ENCODE measurements at places on chromosomes 12 and 14.

- no peak for DNase-seq
These were observed 318.8 kb downstream of the NRXN3 start for GRCh38 chr14:78488938-78489337.

- no peak for DNase-seq
These were observed 161.4 kb downstream of the ADGRD1 start for GRCh38 chr12:131114942-131115584.

DNA sequence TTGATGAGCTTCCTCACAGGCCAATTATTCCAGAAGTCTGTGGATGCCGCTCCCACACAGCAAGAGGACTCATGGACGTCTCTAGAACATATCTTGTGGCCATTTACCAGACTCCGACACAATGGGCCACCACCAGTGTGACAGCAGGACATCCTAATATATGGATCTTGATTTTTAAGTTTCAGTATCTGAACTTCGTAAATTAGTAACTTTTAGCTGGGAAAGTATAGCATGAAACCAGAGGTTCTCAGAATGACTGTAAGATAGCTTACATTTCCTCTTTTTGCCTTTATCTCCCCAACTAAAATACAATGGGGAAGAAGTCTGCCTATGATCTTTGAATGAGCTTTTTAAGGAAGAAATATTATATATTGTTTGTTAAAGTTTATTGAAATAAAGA lies 87.0 kb downstream of the DNAI7 start:
- no peak for DNase-seq

DNA sequence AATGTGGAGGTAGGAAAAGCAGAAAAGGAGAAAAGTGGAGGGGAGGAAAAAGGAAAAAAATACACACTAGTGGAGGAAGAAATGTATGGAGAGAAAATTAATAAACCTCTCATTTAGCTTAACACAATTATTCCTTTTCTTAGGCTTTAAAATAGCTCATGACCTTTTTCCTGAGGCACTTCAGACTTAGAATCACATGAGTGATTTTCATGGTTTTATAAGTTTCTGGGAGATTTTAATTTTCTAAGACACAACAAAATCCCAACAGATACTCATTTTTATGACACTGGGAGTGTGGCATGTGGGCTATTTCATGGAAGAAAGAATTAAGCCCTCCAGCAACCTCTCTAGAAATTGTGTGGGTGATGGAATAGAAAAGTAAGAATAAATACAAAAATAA lies 214.7 kb downstream of the CPNE8 start:
- DNase-seq = no peak

GRCh38 chr14:21825149-21825743 lies 151.6 kb upstream of the OR4E1 start:
- DNase-seq = no peak

GRCh38 chr12:52878507-52879393 lies 26.1 kb downstream of the KRT8 start:
- DNase-seq = no peak

DNA sequence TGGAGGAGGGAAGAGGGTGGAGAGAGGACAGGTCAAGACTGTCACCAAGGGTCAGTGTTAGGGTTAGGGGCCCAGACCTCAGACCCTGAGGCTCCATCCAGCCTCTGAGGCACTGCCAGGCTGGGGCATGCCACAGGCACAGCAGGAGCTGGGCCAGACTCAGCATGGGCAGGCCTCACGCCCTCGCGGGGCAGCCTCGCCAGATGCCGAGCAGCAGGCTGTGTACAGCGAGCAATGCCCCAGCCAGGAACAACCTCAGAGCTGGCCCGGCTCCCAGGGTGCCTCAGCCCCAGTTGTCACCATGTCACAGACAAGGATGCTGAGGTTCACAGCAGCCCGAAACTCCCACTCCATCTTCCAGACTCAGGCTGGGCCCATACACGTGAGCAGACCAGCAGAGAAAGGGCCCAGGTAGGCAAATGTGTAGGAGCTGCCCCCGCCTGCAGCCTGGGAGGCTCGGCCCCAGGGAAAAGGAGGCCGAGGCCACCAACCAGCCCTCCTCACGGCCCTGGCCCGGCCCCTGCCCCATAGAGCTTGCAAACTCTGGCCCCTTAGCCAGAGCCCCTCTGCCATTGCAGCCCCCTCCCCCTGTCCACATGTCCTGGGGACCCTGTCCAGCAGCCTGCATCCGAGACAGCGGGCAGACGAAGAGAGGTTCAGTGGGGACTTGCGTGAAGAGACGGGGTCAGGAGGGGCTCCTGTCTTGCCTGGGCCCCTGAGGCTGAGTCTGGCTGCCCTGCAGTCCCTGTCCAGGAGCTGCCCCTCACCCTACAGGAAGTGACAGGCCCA lies 7.5 kb downstream of the C14orf180 start:
- no peak for DNase-seq

GRCh38 chr12:107374161-107374840 lies 281.0 kb upstream of the CRY1 start:
- no peak for DNase-seq

- peak; percentile 16 for DNase-seq
These were observed 95.6 kb downstream of the GAS2L3 start for GRCh38 chr12:100668945-100669536.

- no peak for DNase-seq
These were observed 24.4 kb downstream of the CD9 start for GRCh38 chr12:6224550-6224949.

GRCh38 chr12:62794218-62794583 lies 140.7 kb downstream of the PPM1H start:
- DNase-seq = no peak

DNA sequence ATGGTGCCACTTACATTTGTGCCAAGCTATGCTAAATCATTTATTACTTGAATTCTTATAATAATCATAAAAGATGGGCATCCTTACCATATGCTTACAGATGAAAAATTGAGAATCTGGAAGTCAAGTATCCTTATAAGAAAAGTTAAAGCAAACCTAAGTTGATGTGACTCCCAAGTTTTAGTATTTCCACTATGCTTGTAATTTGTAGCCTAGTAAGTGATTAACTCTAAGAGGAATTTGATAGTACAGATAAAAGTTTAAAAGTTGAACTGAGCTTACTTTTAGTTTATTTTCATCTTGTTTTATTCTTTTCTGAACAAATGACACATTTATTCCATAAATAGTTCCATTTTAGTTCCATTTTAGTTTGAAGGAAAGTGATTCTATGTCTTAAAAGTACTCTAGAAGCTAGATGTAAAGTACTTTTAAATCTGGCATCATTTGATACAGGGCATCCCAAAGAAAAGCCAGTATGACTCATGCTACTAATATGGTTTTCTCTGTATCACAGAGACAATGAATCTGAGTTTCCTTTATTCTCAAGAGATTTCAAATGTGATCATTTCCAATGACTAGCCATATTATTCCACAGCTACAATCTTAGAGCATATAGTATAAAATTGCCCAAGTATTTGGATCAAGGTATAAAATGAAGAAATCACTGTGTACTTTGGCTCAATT lies 596.0 kb downstream of the SLC16A7 start:
- DNase-seq = no peak

DNA sequence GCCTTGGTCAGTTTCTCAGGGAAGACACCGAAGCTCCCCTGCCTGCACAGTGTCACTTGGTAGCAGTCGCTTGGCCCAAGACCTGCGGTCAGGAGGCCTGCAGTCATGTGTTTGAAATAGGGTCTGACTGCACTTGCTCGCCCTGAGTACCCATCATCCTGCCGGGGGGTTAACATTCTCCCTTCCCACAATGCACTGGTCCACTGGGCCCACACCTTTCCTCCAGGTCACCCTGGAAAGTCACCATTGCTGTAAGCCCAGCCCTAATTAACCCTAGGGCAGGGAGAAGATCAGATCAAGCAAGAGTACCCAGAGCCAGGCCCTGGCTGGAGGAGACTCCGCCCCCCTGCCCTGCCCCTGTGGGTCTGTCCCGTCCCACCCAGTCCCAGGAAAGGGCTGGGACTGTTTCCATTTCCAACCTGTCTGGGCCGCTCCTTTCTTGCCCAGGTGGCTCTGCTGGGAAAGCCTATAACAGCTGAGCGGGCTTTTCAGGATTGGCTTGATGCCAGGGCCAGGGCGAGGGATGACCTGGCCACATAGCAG lies 87.1 kb downstream of the ZFP36L1 start:
- no peak for DNase-seq

DNA sequence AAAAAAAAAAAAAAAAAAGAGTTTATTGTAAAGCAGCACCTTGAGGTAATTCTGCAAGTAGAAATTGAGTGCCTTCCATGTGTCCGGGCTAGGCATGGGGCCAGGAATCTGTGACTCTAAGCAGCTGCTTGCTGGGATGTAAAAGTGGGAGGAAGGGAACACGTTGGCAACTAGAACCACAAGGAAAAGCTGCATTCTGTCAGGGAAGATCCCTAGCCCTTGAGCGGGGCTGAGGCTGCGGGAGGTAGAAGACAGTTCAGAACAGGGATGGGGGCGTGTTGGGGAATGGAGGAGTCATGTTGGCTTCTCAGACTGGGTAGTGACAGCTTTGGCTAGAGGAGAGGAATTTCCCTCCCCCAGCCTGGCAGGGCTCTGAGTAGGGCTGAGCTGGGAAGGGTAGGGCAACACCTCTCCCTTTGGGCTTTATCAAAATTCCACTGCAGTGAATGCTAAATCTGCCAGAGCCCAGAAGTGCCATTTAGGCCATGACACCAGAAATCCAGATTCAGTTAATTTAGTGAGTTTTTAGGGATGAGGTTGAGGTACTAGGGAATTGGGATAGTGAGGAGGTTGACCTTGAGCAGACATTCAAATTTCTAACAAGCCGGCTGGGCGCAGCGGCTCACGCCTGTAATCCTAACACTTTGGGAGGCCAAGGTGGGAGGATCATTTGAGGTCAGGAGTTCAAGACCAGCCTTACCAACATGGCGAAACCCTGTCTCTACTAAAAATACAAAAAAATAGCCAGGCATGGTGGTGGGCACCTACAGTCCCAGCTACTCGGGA lies 3.4 kb upstream of the TRAFD1 start:
- DNase-seq = no peak

GRCh38 chr14:89617481-89618329 lies 200.7 kb upstream of the FOXN3 start:
- DNase-seq = no peak

DNA sequence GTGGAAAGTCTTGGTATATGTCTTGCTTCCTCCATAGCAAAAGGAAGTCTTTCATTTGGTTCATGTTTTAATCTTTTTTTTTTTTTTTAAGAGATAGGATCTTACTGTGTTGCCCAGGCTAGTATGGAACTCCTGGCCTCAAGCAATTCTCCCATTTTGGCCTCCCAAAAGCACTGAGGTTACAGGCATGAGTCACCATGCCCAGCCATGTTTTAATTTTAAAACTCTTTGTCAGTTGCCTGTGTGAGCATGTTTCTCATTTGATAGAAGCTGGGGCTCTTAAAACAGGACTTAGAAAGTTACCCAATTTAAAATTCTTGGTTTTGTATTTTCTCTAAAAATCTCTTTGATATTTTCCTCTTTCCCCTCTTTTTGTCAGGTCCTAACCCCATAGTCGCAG lies 45.0 kb upstream of the REP15 start:
- no peak for DNase-seq

- no peak for DNase-seq
These were observed 4.2 kb upstream of the KRT5 start for GRCh38 chr12:52524241-52524897.

DNA sequence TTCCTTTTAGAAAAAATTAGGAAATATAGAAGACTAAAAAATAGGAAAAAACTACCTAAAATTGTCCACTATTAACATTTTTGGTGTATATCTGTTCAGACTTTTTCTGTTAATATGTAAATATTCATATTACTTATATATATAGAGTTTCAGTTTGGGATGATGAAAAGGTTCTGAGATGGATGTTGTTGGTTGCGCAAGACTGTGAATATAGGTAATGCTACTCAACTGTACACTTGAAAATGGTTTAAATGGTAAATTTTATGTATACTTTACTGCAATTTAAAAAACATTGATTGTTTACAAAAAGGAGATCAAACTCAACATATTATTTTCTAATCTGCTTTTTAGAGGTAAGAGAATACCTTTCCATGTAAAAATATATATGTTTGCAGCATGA lies 200.9 kb downstream of the RAD51B start:
- DNase-seq = no peak

DNA sequence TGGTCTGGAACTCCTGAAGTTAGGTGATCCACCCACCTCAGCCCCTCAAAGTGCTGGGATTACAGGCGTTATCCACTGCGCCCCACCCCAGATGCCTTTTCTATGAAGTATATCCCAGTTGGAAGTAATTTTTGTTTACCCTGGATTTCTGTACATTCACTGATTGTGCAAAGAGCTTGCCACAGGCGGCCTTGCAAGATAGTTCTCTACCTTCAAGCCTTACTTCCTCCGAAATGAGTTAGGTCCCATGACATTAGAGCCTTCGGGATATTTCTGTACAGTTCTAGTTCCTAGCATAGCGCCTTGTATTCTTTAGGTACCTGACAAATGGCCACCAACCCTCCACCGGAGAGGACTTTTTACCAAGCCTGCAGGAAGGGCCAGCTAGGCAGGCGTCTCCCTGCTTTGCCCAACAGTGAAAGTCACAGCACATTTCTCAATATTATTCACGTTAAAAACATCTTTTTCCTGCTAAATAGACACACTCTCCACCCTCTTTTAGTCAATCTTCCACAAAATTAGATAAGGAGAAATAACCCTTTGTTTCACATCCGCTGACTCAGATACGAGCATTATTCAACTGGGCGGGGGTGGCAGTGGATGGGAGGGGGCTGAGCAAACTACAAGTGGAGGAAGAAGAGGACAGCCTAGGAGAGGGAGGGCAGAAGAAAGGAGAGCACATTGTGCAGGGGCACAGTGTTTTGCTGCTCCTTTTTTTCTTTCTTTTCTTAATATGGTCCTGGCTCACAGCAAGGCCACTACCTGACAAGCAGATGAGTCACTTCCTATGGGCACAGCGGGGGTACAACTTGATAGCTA lies 40.0 kb upstream of the CAPRIN2 start:
- no peak for DNase-seq

DNA sequence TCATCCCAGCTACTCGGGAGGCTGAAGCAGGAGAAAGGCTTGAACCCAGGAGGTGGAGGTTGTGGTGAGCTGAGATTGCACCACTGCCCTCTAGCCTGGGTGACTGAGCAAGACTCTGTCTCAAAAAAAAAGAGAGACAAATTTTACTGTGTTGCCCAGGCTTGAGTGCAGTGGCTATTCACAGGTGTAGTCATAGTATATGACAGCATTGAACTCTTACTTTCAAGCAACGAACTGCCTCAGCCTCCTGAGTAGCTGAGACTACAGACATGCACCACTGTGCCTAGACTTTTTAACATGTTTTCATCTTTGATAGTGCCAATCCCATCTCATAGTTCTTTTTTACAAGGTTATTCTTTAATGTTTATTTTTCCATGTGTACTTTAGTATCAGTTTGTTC lies 13.7 kb downstream of the ARID2 start:
- DNase-seq = no peak

DNA sequence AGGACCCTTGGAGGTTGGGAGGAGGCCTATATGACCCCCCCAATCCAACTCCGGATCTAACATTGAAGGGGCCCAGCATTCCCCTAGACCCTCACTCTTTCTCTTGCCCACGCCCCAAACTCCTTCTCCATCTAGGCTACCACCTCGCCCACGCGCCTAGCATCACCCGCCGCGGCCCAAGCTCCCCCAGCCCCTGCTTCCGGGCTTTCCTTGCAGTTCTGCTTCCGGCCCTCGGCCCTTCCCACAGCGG lies 445 bp downstream of the CERS5 start:
- DNase-seq = no peak
